Activated CD4-positive, alpha-beta T cell treated with anti-CD3 and anti-CD28 coated beads for 4 hours (primary cell): ENCODE measurements at places on chromosomes 7 and 10.

GRCh38 chr10:82811621-82812020 is 936.6 kb downstream of the NRG3 start:
- no peak for DNase-seq

DNA sequence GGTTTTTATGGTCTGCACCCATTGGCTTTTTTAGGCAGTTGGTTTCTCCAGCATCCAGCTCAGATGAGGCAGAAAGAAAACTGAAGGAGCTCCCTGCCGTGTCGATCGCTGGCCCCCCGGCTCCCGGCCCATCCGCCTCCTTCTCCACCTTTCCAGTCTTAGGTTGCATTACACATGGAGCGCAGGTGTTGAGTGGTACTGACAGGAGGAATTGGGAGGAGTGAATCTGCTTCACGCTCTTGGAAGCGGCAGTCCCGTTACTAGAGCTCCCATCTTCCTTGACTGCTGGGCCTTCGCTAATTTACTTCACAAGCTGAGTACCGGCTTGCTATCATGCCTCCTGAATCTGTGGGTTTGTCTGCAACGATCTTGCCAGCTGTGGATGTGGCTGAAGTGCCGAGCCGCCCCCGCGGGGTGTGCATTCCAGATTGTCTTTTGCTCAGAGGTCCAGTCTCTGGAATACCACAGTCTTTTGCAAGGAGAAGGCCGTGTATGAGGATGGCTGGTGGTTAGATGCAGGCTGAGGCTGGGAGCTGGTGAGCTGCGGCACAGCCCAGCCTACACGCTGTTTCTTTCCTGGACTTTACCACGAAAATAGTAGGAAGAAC is 17.1 kb downstream of the IQCE start:
- no peak for DNase-seq

- DNase-seq = no peak
These were observed 2.2 kb downstream of the GLUD1 start for GRCh38 chr10:87092376-87092860.

DNA sequence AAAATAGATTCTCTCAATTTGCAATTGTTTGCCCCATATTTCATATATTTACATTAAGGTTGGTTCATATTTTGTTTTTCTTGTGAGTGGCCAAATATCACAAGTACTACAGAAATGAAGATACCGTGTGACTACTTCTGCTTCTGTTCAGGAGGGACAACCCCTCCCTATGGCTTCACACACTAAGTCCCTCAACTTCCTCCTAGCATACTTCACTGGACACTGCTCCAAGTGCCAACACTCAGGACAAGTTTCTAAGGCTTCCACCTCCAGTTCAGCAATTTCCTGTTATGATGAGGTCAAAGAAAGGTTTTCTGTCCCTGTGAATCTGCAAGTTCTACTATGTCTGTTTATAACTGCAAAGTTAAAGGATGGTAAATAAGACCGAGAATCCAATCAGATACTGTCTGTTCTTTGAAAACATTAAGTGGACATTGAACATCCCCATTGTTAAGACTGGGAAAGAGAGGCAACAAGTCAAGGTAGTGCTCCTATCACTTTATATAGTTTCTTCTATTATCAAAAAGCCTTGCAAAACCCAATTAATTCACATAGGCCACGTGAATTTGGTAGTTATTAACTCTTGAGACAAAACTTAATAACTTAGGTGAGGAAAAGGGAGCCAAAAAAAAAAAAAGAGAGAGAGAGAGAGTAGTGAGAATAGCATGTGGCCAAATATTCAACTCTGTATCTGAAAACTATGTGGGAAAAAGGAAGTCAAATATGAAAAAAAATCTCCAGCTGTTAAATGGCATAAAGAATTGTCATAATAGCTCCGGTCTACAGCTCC is 81.3 kb upstream of the DKK1 start:
- no peak for DNase-seq

DNA sequence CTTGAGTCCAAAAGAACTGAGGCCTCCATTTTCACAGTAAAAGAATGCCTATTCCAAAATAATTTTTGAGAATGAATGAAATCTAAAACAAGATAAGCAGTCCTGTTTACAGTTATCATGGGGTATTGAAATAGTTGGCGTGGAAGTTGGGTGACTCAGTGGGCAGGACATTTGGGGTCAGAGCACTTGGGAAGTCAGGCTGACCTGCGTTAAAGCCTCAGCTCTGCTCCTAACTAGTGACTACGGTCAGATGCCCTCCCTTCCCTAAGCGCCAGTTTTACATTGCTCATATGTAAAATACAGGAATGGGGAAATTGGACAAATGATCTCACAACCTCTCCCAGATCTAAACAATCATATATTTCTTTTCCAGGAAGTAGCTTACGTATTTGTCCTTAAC is 2.3 kb upstream of the PAPSS2 start:
- no peak for DNase-seq

DNA sequence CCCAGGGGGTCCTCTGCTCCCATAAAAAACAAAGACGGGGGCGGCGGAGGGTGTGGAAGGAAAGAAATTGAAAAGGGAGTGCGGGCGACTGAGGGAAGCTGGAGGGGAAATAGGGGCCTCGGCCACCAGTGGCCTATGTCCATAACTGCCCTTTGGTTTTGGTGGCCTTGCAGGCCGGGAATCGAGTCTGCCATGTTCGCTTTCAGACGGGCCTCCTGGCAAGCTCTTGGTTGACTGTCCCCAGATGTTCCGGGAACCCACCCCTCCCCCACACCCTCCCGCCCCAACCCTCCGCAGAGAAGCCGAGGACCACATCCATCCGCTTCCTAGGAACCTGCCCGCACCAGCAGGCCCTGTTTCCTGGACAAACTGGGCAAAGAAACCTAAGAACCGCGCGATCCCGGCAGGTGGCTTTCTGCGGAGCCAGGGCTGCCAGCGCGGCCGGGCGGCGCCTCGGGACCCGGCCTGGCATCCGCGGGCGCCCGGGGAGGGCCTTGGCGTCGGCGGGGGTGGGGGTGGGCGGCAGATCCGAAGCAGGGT is 20.0 kb upstream of the GATA3 start:
- no peak for DNase-seq

DNA sequence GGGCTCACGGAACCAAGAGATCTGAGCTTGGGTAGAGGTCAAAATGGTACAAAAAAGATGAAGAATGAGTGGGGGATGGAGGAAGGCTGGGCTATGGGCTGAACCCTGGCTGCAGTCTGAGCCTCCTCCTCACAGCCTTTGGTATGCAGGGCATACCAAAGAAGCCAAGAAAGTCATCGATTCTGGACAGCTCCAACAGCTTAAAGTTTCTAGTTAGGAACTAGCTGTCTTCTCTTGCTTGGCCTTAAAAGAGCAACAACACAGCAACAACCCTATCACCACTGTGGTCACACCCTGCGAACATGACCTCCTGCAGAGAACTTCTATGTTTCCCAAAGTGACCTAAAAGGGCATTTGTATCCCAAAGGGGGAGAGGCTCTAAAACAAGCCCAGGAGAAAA is 126.1 kb upstream of the EFCAB10 start:
- no peak for DNase-seq

GRCh38 chr10:24305551-24306506 is 96.9 kb downstream of the KIAA1217 start:
- DNase-seq = no peak

GRCh38 chr7:18408868-18409267 is 86.7 kb upstream of the HDAC9 start:
- no peak for DNase-seq

GRCh38 chr7:87345962-87346371 is 503 bp downstream of the CROT start:
- DNase-seq = no peak

DNA sequence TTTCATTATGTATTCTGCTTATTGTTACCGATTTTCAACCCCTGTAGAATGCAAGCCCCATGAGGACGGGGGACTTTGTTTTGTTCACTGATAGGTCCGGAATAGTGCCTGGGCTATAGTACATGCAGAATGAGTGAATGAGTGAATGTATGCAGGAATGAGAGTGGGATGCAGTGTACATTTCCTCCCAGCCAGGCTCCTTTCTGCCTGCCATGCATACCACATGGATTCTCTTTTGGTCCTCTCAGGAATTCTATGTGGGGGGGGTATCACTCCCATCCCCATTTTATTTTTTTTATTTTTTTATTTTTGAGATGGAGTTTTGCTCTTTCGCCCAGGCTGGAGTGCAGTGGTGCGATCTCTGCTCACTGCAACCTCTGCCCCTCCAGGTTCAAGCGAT is 16.7 kb downstream of the TRIM56 start:
- DNase-seq = no peak

GRCh38 chr10:71423901-71424300 is 27.2 kb downstream of the CDH23 start:
- DNase-seq = no peak

DNA sequence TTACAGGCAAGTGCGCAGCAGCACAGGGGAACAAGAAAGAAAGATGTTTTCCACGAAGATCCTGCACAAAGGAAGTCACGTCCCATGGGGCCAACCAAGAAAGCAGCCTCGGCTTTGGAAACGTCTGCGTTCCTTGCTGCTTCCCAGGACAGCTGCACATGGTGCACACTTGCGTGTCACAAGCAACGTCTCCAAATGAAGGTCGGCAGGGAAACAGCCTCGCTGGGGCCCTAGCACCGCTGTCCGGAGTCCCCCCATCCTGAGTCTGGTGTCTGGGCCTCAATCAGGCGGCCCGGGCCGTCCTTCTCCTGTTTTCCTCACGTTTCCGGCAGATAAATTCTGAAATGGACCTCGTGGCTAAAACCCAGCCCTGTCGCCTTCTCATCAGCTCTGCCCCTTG is 206.2 kb downstream of the DIP2C start:
- DNase-seq = no peak

DNA sequence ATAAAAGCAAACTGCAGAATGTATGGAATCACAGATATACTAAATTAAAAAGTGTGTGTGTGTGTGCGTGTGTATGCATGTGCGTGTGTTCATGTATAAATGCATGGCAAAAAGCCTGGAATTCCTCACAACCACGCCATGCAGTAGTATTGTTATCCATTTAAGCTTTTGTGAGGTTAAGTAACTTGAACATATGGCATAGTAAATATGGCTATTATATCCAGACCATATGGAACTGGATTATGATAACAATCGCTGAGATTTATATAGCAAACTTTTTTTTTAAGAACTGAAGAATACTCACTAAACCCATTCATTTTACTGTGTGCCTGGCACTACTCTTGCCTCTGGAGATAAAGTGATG is 22.3 kb upstream of the NANOS1 start:
- no peak for DNase-seq

DNA sequence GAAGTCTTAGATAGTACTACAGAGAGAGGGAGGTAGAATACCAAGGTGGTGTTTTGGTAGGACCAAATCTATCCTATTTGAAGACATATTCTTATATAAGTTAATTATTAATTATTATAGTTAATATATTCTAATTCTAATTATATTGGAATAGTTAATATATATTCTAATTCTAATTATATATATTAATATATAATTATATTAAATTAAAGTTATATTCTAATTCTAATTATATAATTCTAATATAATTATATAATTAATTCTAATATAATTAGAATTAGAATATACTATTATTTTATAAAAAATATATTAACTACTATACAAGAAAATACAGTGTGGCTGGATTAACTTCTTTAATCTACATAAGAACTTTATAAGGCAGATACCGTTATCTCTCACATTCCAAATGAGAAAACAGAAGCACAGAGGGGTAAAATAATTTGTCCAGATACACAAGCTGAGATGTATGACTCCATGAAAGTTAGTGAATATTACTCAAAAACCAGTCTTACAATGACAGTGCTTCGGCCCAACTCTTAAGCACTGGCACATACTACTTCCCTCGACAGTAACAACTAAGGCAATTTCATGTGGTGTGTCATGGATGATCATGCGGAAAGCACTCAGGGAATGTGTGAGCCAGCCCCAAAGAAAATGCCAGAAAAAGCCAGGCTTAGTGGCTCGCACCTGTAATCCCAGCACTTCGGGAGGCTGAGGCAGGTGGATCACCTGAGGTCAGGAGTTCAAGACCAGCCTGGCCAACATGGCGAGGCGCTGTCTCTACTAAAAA is 42.6 kb downstream of the TYW1B start:
- DNase-seq = no peak

DNA sequence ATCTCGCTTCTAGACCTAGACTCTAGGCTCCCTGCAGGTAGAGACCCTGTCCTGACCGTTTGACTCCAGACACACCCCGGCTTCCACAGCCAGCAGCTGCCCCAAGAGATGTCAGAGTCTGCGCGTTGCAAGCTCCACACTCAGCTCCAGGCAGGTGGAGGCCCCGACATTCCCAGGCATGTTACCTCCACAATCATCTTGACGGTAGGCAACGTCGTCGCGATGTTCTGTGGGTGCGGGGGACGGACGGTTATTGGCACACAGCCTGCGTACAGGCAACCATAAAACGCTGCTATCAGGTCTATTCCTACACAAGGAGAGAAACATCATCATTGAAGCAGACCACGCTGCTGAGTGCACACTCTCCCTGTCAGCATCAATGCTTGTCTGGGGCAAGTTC is 213.2 kb downstream of the ZMYND11 start:
- DNase-seq = no peak

- DNase-seq = no peak
These were observed 54.6 kb downstream of the CSGALNACT2 start for GRCh38 chr10:43192884-43193283.

DNA sequence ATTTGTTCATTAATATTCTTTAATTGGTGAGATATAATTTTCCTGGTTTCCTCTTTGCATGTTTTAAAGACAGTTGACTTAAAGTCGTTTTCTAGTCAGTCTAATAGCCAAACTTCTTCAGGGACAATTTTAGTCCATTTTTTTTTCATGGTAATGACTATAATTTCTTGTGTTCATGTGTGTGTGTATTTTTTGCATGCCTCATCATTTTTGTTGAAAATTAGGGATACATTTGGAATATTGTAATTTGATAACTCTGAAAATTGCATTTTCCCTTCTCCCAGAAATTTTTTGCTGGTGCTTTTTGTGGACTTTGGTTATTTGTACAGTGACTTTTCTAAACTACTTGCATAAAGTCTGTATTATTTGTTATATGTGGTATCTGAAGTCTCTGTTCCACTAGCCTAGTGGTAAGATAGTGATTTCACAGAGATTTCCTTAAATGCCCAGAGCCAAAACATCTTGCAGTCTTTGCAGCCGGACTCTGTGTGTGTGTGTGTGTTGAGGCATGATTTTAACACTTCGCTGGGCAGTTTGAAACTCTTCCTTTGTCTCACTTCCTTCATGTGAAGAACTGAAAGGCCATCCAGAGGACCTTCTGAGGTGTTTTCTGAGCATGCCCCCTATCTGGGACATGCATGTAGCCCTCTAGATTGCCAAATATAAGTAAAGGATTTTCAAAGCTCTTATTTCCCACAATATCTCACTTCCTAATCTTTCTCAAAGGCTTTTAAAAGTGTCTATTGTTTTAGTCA is 40.9 kb upstream of the ZNF365 start:
- no peak for DNase-seq

- no peak for DNase-seq
These were observed 112.0 kb downstream of the PDE1C start for GRCh38 chr7:31958226-31958625.

GRCh38 chr7:44955733-44956132 is 23.1 kb downstream of the MYO1G start:
- no peak for DNase-seq

GRCh38 chr7:115352375-115352774 is 430.5 kb downstream of the MDFIC start:
- DNase-seq = no peak
